ENCODE measurements at places on chromosomes 16 and 17.

- DNase-seq, result peak; percentile 65
Observed at GRCh38 chr17:32520104-32520701, 33.4 kb downstream of the CDK5R1 start.

DNA sequence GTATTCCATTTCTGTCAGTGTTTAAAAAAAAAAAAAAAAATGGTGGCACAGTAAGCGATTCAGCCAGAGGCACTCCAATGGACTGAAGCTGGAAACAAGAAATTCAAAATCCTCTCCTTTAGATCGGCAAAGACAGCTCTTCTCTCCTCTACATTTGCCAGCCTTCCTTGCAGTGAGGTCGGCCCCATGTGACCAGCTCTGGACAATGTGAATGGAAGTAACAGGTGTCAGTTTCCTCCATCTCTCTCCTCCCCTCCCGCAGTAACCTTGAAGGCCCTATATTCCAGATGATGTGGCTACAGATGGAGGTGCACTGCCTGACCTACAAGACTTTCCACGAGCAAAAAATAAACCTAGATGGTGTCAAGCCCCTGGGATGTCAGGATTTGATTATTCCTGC, 15.0 kb downstream of the CUEDC1 start:
- DNase-seq, result no peak

- no peak for DNase-seq
Observed at GRCh38 chr16:59116744-59117143, 382.6 kb upstream of the GOT2 start.

DNA sequence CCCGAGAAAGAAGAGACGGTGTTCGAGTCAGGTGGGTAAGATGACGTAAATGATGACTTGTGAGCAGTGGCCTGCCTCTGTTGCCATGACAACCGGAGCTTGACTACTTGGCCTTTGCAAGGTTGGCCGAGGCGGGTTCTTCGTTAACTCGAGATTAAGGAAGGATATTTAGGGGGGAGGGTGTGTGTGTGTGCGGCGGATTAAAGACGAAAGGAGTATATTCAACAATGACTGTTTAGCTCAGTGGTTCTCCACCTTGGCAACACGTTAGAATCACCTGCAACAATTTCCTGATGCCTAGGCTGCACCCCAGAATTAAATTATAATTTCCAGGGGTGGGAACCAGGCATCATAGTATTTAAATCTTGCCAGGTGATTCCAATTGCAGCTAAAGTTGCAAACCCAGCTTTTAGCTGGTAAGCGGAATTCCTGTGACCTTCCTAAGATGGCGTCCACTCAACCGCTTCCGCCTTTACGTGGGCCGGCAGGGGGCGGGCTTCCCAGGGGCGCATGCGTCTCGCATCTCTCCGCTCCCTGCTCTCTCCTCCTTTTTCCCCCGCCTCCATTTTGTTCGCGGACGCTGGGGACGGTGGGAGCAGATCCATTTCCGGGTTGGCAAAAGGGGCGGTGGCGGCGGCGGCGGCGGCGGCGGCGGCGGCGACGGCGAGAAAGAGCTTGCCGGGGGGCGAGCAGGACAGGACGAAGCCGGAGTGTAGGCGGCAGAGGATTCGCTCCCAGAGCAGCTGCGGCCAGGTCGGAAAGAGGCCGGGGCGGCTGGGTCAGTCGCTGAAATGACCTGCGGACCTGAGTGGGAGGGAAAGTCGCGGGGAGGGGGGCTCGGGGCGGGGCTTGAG, at the start of gene WIPF2:
Gene WIPF2, plus strand, starts transcription at position 565 of the 854 bp plus-strand sequence. CDS start 37,156 bp downstream, outside the sequence.
- peak; percentile 97 for DNase-seq

DNA sequence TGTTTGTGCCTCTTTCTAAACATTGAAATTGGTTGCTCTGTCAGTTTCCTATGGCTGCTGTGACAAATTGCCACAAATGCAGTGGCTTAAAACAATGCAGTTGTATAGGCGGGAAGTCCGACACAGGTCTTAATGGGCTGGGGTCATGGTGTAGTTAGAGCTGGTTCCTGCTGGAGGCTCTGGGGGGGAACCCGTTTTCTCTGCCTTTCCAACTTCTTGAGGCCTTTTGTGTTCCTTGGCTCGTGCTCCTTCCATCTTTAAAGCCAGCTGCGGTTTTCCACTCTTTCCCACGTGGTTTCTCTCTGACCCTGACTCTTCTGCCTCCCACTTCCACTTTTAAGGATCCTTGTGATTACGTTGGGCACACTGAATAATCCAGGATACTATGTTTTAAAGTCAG, 12.5 kb downstream of the EPN2 start:
- peak; percentile 54 for DNase-seq

GRCh38 chr16:88739139-88739976, 33.1 kb downstream of the CTU2 start:
- no peak for DNase-seq

- DNase-seq, result no peak
Observed at GRCh38 chr16:83532634-83533033, 275.1 kb upstream of the HSBP1 start.

- DNase-seq, result peak; percentile 29
Observed at GRCh38 chr16:54063279-54063773, 223.3 kb downstream of the IRX3 start.

DNA sequence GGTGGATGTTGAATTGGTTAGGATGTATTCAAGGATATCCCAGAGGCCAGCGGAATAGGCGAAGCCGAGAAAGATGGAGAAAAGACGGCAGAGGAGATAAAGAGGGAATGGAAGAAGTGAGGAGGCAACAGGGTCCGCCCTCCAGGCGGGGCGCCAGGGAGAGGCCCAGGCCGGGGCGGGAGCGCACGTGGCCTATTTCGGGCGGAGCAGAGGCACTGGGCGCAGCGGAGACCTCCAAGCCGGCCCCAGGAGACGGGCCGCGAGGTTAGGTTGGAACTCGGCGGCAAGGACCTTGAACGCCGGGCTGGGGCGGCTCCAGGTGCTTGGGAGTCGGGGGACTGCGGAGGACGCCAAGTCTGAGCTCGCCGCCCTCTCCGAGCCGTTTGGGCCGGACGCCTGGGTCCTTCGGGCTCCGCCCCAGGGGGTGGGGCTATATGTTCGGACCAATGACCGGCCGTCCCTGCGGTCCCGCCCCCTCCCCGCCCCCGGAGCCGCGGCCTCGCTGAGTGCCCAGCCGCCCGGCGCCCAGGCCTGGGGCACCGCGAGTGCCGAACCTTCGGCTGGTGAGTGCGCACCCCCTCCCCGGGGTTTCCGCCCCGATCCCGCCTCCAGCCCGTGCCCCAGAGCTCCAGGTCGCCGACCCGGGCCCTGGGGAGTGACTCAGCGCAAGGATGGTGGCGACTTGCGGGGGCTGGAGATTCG, at the start of gene ZNF771:
Gene ZNF771, plus strand, starts transcription at position 505 of the 702 bp plus-strand sequence. CDS start 448 bp downstream, outside the sequence.
- DNase-seq, result peak; percentile 84

- peak; percentile 57 for DNase-seq
Observed at GRCh38 chr16:70478912-70479341, 24.5 kb downstream of the FCSK start.

- DNase-seq, result no peak
Observed at GRCh38 chr17:81817758-81818147, 13.8 kb downstream of the GCGR start.

DNA sequence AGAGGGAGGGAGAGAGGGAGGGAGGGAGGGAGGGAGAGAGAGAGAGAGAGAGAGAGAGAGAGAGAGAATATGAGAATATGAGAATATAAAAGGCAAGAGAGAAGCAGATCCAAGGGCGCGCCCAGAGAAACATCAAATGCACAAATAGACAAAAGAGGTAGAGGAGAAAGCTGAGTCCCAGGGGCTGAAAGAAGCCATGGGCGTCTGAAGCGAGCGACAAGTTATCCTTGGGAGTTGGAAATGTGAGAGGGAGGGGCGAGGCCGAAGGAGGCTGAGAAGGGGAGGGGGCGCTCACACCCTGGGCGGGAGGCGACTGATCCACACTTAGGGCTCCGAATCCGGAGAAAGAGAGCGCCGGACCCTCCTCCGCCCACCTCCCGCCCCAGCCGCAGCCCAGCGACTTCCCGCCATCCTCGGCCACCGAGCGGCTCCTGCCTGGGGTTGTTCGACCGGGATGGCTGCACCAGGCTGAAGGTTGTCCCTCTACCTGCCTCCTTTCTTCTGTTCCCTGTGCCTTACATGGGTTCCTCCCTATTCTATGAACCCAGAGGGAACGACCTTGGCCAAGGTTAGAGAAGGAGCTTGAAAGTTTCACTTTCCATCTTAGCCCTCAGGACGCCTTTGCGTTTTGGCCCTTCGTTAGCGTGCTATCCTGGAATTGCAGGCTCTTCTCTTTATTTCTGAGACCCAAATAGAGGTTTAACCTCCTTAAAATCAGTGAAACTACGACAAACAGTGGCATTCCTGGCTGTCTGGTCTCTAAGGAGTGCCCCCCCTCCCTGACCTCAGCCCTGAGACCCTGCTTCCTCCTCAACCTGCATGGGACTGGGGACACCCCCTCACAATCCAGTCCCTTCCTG, 21.2 kb upstream of the HOXB9 start:
- no peak for DNase-seq

GRCh38 chr16:12876778-12877177, 24.6 kb upstream of the SHISA9 start:
- DNase-seq, result no peak

Data from cardiac fibroblast (primary cell).